ENCODE measurements at places on chromosomes 6 and 20. TPM values are rescaled to one million over a fixed set of nuclear protein-coding genes. Genes with fewer than 3 reads are reported as not detected.

Gene SLA2
- polyA plus RNA-seq: 0.49 TPM

Gene PTP4A1
- 3.5 TPM for polyA plus RNA-seq

Gene GPANK1
- 14.8 TPM for polyA plus RNA-seq

Gene TMEM200A
- 0.45 TPM for polyA plus RNA-seq

Gene TPD52L1
- 40.6 TPM for polyA plus RNA-seq

Gene REV3L
- polyA plus RNA-seq: 4.2 TPM

Gene GGTLC1
- polyA plus RNA-seq: 0.19 TPM

Gene C6orf141
- polyA plus RNA-seq: 3.2 TPM

Gene CALHM4
- not detected for polyA plus RNA-seq

Gene CCN6
- not detected for polyA plus RNA-seq

Gene ZFP57
- polyA plus RNA-seq: 1.4 TPM

Measured in small intestine (tissue), 16 donors.